Left cardiac atrium (tissue), 4 donors: ENCODE measurements at places on chromosomes 5 and 9.

- DNase-seq = peak; percentile 80
Observed at GRCh38 chr9:136679431-136679941, 7.8 kb downstream of the AGPAT2 start.

- DNase-seq = no peak
Observed at GRCh38 chr5:174056064-174056847, 10.8 kb downstream of the NSG2 start.

- no peak for DNase-seq
Observed at GRCh38 chr9:115756736-115757135, 396.9 kb upstream of the PAPPA start.

DNA sequence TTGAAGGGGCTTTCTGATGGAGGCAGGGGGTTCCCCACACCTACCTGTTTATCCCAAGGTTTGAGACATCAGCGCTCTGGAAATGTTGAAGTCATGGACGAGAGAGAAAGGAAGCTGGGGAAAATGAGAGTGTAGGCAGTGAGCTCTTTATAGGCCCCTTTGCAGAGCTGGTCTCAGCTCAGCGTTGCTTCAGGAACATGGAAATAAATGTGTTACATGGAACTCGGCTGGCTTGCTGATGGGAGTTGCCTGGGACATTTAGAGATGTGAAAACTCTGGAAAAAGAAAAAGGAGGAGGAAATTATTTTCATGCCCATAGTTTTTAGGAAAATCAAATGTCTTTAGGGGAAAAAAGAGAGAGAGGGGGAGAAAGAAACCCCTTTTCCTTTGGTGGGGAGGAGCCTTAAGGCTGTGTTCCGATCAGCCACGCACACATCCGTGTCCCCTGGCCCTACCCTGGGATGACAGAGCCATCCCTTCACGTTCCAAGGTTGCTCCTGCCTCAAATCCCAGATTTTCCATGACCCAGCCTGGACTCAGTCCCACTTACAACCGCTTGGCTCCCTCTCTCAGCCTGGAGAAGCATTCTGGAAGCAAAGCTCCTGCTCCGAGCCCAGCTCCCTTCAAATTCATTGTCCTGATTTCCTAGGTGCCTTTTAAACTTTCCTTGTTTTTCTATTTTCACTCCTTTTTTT, 78.3 kb downstream of the COL27A1 start:
- DNase-seq = peak; percentile 48

DNA sequence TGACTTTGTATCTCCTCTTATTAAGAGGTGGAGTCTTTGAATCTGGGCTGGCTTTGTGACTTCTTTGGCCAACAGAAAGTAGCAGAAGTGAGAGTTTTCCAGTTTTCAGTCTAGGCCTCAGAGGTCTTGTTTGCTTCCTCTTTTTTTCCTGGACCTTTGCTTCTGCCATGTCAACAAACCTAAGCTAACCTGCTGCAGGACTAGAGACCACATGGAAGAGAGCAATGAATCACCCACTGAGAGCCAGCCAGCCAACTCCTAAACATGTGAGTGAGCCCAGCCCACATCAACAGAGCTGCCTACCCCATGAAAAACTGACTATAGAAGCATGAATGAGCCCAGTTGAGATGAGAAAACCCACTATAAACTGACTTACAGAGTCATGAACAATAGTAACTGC, 29.9 kb downstream of the MRPL22 start:
- DNase-seq = no peak

DNA sequence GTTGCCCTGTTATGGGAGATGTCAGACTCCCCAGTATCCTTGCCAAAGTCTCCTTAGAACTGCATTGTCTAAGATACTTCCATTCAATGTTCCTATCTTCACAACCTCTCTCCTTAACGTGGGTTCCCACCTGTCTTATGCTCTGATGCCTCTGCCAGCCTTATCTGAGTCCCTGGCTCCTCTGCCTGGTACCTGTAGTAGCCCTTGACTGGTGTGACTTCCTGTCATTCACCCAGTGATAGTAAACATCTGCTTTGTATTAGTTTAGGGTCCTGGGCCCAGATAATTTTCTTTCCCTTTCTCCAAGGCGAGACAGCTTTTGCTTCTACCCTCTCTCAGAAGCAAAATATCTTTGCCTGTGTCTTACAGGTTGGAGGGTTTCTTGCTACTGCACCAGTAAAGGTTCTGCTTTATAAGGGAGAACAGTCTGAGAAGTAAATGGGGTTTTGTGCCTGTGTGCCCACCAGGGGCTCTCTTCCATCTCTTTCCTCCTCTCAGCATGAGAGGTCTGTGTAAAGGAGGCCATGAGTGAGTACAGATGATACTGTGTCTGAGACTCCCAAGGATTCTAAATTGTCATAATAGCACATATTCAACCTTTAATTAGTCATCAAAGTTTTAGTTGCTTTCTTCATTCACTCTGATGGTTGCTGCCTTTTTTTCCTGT, 220.8 kb downstream of the PRR16 start:
- DNase-seq = no peak

DNA sequence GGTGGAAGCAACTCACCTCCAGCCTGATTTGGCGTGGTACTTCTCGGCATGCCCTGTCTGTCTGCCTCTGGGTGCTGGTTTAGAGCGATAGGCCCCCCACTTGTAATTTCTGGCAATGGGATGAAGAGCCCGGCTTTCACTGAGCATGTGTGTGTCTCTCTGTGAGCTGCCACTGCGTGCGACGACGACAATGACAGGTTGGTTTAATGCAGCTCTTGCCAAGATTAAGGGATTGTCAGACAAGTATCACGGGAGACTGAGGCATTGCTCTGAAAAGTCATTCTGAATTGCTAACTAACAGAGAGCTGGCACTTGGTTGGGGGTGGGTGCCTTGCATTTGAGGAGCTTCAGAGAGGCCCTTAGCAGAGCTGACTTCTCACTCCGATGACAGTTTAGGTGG, 348.8 kb upstream of the CLINT1 start:
- DNase-seq = no peak

GRCh38 chr5:132767150-132767549, 9.9 kb downstream of the SEPTIN8 start:
- no peak for DNase-seq

- no peak for DNase-seq
Observed at GRCh38 chr5:87122151-87122977, 145.3 kb upstream of the RASA1 start.

DNA sequence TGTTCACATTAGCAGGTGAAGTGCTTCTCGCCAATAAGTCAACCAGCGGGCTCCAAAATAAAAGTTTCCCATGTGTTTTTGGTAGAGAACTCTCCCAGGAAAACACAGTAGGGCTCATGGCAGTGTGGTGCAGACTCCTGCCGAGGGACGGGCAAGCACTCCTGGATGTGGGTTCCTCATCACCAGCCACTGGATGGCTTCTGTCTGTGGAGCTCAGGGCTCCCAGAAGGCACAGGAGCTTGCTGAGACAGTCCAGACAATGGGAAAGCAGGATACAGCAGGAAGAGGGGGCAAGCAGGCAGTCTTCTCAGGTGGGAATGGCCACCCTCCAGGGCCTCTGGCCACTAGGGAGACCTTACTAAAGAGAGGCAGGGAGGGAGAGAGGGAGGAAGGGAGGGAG, 142.4 kb downstream of the HSD17B3 start:
- no peak for DNase-seq

GRCh38 chr9:105083256-105083655, 155.3 kb upstream of the ABCA1 start:
- no peak for DNase-seq

DNA sequence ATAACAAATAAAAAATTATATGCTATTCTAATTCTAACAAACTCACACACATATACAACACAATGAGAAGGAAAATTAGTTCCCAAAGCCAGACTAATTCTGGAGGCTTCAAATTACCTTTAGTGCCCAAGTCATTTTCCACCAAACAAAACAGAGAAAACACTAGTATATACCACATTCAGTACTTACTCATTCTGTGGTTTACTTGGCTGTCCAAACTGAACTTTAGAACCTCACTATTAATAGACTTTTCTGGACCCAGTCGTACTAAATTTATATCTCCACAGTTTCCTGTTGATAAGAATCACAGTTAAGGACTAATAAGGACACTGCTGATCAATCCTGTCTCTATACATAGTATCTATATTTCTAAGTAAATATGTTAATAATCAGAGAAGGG, 66.4 kb downstream of the SETX start:
- no peak for DNase-seq

DNA sequence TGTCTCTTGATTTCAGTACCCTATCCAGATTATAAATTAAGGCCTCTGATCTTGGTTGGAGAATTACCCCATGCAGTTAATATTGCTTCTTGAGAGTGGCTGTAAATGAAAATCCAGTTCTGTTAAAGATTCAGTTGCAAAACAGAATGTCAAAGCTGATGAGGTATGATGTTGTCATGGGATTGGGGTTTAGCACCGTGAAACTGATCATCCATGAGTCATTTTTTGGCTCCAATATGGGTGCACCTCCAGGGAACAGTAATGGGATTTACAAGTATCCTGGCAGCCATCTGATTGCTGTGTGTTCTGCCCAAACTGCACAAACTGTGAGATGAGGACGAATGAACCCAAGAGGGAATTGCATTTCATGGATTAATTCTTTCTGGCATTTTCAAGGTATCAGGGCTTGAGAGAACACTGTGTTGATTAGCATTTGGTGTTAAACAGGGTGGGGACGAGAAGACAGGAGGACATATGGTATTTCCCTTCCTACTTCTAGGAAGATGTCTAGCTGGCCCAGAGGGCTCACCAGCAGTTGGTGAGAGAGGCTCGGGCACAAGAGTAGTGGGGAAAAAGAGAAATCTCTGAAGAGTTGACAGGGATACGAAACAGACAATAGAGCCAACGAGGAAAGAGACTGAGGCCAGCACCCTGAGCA, 214.7 kb downstream of the GAS1 start:
- DNase-seq = no peak

- no peak for DNase-seq
Observed at GRCh38 chr9:38141746-38142591, 72.9 kb upstream of the SHB start.

- DNase-seq = no peak
Observed at GRCh38 chr9:109518621-109519335, 20.7 kb upstream of the PTPN3 start.

DNA sequence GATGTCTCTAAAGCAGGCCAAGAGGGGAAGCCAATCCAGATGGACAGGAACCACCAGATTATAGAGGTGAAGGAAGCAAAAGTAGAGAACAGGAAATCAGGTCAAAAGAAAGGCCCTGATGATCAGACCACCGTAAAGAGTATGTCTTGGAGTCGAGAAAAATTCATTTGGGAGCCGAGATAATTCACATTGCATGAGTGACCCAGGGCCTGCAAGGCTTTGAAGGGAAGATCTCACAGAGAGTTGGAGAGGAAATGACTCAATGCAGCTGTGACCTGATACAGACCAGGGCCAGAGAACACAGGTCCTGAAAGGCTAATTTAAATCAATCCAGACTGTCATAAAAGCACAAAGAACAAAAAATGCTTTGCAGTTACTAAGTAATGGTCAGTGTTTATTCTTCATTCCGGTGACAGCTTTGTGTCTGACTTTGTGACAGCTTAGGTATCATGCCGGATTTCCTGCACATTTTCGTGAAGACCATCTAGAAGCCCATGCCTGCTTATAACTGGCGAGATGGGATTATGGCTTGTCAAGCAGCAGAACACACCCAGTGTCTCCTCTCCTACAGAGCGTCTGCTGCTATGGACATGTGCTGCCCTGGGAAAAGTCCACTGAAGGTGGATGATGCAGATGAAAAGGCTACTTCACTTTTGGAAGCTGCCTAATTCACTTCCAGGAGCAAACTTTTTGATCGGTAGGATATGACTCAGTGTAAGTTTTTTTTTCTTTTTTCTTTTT, 5.8 kb upstream of the ACTBL2 start:
- DNase-seq = no peak

GRCh38 chr5:175659546-175660253, 1.8 kb downstream of the HRH2 start:
- no peak for DNase-seq

GRCh38 chr5:154603953-154604679, 126.1 kb upstream of the HAND1 start:
- peak; percentile 38 for DNase-seq

- no peak for DNase-seq
Observed at GRCh38 chr9:17057729-17058128, 77.1 kb upstream of the CNTLN start.

- peak; percentile 59 for DNase-seq
Observed at GRCh38 chr9:8733131-8733954, 933.8 kb upstream of the DMAC1 start.

GRCh38 chr5:147162740-147163139, 72.1 kb upstream of the STK32A start:
- DNase-seq = no peak

- DNase-seq = no peak
Observed at GRCh38 chr9:93669116-93669957, 93.0 kb downstream of the PHF2 start.

- no peak for DNase-seq
Observed at GRCh38 chr5:102130386-102130785, 165.7 kb downstream of the SLCO4C1 start.

DNA sequence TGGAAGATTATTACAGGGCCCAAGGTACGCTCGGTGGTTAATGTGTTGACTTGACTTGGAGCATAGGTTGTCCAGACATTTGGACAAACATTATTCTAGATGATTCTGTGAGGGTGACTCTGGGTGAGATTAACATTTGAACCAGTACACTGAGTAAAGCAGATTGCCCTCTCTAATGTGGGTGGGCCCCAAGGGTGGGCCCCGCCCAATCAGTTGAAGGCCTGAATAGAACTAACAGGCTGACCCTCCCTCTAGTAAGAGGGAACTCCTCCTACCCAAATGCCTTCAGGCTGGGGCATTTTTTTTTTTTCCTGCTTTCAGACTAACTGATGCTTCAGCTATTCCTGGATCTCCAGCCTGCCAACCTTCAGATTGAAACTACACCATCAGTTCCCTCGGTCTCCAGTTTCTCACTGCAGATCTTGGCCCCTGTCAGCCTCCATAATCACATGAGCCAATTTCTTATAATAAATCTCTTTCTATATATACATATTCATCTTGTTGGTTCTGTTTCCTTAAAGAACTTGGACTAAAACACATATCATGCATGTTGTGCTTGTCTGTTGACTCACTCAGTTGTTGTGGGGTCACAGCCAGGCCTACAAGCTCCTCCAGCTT, 338.1 kb upstream of the BRINP1 start:
- DNase-seq = no peak

DNA sequence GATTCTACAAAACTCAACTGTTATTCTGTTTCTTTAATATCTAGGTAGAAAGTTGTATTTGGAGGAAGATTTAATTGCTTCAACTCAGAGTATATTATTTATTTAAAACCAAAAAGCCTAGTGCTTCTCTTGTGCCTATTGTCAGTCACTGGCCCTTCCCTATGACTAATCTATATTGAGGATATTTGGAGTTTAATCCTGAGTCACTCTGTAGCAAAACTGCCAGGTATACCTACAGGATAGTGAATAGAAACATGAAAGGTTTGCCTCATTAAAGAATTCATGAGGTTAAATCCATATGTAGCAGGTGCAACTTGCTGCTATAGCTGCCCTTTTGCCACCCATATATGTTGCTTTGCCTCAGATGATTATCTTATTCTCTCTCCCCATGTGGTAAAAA, 15.1 kb downstream of the PLK2 start:
- no peak for DNase-seq

GRCh38 chr5:84783003-84783402, 398.3 kb upstream of the EDIL3 start:
- DNase-seq = no peak
